ENCODE measurements at places on chromosomes 16 and 17.

- DNase-seq = peak; percentile 77
Observed at GRCh38 chr17:29760279-29761039, 137.7 kb upstream of the CORO6 start.

DNA sequence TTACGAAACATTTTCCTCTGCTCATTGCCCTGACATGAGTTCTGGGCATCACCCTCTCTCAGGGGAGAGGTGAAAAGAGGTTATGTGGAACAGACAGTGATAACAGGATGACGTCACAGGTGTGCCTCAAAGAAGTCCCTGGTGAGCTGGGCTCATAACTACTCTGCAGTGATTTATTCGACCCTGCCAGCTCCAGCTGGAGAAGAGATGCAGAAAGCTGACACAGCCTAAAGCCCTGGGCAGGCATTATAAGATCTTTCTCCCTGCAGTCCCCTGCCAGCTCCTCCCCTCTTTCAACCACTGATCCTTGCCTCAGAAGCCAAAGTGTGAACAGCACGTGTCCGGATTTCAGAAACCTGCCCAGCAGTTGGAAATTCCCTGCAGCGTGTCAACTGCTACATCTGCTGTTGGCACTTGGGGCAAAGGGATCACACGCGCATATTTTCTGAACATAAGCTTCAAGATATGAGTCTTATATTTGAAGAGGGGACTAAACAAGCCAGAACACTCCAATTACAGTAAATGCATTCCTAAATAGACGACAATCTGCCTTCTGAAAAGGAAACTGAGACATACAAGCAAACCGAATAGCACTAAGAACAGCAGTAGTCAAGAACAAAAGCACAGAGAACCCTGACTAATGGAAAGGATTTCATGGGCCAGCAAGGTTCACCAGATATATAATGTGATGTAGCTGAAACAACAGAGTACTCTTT lies 80.5 kb downstream of the SMG6 start:
- peak; percentile 87 for DNase-seq

DNA sequence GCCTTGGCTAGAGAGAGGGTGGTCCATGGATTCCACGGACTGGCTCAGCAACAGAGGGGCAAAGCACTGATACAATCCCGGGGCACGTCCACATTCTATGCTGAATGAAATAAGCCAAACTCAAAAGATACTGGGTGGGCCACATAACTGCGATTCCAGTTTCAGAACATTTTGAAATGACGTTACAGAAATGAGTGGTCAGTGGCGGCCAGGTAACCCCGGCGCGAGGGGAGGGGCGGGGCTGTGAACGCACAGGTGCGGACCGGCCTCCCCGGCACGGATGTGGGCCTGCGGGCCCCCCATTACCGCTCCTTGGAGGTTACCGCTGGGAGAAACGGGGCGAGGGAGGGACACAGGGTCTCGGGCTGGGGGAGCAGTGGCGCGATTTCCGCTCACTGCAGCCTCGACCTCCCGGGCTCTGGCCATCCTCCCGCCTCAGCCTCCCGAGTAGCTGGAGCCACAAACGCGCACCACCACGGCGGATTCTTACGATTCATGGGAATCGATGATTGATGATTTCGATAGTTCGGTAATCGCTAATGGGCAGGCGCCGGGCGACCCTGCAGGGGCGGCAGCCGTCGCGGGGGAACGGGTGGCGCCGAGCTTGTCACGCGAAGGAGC lies 559 bp downstream of the MVD start:
- peak; percentile 56 for DNase-seq

DNA sequence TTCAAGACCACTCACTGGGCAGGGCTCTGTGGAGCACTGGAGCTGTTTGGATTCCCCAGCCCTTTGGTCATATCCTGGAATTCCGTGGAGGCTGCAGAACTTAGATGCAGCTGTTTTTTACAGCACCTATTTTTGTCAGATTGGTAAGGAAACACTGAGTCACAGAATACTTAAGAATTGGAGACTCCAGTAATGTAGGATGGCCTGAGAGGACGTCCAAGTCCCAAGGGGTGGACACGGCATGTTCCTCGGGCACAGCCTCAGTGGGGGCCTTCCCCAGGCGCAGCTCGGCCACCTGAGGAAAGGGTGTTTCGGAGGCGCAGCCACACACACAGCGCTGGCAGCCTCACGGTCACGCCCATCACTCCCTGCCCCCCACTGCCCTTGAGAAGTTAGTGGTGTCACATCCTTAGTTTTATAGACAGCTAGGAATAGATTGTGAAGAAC lies 14.8 kb downstream of the PLD6 start:
- no peak for DNase-seq

DNA sequence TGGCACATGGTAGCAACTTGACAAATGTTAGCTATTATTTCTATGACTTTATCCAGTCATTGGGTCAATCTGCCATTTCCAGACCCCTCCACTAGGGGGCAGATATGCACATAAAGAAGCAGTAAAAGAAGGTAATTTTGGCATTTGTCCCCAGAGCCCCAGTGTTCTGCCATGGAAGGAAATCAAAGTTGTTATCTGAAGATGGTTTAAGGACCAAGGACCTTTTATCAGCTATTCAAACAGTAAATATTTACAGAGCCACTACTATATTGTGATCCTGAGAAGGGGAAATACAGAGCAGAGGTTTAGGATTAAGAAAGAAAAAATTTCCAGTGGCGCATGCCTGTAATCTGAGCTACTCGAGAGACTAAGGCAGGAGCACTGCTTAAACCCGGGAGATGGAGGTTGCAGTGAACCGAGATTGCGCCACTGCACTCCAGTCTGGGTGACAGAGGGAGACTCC lies 20.0 kb downstream of the TRAF4 start:
- DNase-seq = peak; percentile 86

DNA sequence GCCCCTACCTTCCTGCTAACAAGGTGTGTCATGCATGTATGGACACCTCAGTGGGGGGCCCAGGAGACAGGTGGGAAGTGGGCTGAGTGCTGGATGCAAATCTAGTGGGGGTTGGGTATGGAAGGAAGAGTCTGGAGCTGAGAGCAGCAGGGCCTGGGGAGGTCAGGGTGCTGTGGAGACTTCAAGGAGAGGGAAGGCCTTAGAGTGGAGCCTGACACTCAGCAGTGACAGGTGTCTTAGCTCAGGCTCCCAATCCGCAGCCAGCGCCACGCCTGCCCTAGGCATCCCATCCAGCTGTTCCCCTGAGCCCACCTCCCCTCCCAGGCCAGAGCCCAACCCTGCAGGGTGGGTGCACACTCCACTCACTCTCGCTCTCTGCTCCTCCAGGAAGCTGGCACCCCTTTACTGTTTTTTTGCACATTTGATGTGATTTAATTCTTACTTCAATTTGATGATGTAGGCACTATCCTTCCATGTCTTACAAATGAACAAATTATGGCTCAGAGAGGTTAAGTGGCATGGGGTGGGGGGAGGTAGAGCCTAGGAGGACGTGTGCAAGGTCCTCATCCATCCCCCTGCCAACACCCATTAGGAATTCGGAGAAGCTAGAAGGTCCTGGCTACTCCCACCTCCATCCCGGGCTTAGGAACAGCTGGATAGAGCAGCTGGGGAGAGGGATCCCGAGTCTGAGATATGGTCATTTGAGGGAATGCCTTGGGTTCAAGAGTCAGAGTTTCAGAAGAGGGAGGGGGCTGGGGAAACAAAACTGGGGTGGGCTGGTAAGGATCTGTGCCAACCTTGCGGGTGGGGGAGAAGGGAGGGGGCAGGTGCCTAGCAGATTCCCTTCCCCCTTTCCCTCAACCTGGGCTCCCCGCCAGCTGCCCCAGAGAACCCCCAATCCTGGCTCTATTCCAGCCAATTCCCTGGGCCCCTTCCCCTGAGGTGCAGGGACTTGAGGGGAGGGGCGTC lies 2.1 kb downstream of the FAM171A2 start:
- no peak for DNase-seq

GRCh38 chr16:82395212-82395611 lies 225.2 kb upstream of the MPHOSPH6 start:
- no peak for DNase-seq

- no peak for DNase-seq
Observed at GRCh38 chr17:47225911-47226688, 17.0 kb downstream of the MYL4 start.

GRCh38 chr17:20981046-20981920 lies 61.5 kb downstream of the USP22 start:
- peak; percentile 37 for DNase-seq

DNA sequence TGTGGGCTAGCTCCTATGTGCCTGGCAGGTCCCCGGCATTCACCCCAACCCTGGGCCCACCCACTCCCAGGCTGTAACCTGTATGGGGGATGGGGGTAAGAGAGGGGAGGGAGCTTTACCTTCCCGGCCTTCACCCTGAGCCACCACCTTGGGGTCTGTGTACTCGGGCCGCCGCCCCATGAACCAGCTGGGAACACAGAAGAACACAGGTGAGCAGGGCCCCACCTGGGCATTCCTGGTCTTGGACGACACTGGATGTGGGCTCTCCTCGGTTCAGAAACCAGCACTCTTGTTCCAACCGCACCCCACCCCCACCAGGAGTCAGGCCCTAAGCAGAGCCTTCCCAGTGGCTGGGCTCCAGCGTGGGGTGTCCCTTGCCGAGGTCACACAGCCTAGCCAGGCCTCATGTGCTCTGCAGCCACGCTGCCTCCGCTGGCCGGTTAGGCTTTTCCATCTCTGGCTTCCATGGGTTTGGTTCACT lies 18.8 kb downstream of the B9D1 start:
- DNase-seq = no peak

DNA sequence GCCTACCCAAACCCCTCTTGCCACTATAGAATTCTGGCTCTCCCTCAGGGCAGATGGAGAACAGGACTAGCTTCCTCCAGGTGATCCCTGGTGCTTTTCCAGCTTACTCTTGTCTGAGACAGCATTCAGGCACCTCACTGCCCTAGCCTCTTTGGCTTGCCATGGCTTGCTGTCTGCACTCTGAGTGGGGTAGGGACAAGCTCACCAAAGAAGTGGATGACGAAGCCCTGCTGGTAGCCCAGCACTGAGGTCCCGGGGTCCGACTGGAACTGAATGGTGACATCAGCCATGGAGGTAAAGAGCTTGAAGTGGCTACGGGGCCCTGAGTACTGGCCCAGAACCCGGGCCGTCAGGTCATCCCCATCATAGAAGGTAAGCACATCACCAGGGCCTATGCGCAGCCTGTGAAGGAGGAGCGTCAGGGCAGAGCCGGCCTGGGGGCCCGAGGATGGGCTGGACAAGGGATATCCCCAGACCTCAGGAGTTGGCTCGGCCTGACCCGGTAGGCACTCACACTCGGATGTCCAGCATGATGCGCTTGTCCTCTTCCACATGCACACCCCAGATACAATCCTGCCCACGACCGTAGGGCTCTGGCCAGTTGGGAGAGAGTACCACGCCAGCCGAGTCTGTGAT lies 7.6 kb upstream of the PHF12 start:
- no peak for DNase-seq

DNA sequence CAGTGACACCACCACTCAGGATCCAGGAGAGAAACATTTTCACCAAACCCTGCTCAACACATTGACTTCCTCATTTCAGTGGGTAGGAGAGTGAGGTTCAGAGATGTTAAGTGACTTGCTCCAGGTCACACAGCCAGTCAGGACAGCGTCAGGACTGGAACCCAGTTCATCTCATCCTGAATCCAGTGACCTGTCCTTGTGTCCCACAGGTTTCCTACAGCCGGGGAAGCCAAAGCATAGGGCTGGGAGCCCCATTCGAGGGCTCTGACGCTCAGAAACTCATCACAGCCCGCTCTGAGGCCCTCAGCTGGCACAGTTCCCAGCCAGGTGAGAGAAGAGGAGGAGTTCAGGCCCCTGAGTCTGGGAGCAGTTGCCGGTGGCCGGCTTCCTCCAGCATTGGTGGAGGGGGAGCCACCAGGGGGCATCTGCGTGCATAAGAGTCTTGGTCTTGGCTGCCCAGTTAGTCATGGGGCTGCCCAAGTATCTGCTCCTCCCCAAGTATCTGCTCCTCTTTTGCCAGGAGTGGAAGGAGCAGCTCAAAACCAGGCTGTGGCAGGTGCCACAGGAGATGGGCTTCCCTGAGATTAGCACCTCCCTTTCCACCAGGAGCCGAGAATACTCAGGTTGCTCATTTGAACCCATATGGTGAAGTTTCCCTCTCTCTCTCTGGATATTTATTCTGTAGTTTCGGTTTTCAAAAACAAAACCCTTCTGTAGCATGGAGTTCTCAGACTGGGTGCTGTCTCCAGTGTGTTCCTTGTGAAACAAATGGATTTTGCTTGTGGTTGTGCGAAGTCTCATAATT lies 56.0 kb downstream of the TNFRSF13B start:
- peak; percentile 61 for DNase-seq

GRCh38 chr16:57608462-57609113 lies 19.8 kb upstream of the ADGRG1 start:
- peak; percentile 40 for DNase-seq

GRCh38 chr16:25210758-25211157 lies 6.0 kb upstream of the AQP8 start:
- DNase-seq = peak; percentile 41
